PC-3 (cell line): ENCODE measurements at places on chromosomes 7 and 10. TPM values are rescaled to one million over a fixed set of nuclear protein-coding genes. Genes with fewer than 3 reads are reported as not detected.

Gene MLXIPL
- total RNA-seq = 4.7 and 6.9 TPM in 2 replicates

Gene AKR1B15
- total RNA-seq = 0.29 and 0.40 TPM in 2 replicates

DNA sequence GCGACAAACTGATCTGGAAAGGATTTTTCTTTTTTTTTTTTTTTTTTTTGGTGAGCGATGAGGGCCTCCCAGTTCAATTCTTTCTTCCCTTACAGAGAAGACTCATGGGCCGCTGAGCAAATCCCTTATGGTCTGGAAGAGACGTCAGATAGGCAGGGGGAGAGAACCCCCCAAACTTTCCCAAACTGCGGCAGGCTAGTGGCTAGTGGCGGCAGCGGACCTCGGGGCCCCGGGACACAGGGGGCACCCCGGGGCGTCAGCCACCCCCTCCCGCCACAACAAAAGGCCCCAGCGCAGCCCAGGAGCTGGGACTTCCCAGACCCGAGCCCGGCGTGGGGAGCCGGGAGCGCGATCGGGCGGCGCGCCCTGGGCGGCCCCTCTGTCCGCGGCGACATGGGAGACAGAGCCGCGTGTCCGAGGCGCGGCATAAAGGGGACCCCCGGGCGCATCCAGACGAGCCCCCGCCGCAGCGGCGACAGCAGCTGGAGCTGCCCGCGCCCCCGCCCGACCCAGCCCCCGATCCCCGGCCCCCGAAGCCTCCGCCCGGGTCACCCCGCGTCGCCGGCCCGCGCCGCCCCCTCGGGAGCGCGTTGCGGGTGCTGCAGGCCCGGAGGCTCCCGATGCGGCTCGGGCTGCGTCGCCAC lies 755 bp downstream of the FAM171A1 start:
- no peak for DNase-seq

DNA sequence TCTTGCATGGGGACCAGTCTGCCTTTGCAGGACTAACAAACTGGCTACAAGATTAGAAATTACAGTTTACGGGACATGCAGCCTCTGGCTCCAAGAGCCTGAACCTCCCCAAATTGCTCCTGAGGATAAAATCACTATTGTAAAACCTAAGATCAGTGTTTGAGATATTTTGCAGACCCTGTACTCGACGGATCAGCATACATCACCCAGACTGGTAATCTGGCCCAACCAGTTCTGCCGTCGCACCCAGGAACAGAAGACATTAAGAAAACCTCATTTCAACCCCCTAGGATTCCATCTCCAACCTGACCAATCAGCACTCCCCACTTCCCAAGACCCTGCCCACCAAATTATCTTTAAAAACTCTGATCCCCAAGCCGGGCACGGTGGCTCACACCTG lies 27.1 kb upstream of the DNMBP start:
- no peak for DNase-seq

Gene DYDC1
- not detected in 2 replicates for total RNA-seq

GRCh38 chr10:124722798-124723783 lies 21.1 kb downstream of the FAM53B start:
- DNase-seq = no peak

DNA sequence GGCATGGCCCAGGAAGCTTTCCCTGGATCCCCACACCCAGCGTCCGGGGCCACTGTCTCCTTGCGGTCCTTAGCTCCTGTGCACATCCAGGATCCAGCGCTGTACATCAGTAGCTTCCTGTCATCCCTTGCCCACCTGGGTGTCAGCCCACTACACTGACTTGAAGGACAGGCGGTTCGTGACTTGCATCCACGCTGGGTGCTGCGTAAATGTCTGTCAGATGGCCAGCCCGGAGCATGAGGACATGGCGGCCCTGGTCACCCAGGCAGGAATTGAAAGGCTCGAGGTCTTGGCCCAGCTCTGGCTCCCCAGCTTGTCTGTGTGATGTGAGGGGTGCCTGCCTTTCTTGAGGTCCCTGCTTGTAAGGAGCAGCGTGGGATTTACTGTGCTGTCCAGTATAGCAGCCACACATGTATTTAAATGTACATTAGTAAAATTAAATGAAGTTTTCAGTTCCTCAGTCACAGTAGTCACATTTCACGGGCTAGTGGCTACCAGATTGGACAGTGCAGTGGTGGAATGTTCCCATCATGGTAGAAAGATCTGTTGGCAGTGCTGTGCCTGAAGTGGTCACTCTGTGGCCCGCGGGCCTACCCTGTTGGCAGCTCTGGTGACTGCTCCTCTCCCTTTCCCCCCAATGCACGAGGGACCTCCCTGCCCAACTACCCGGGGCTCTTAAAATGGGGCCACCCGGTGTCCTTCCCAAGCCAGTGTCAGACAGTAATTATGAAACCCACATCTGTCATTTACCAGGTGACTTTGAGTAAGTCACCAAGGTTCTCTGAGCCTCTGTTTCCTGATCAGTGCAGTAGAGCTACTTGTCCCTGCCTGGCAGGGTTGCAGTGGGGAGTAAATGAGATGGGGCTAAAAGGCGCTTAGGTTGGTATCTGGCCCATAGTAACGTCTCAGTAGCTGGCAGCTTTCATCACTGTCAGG lies 97.8 kb upstream of the PPIF start:
- no peak for DNase-seq

DNA sequence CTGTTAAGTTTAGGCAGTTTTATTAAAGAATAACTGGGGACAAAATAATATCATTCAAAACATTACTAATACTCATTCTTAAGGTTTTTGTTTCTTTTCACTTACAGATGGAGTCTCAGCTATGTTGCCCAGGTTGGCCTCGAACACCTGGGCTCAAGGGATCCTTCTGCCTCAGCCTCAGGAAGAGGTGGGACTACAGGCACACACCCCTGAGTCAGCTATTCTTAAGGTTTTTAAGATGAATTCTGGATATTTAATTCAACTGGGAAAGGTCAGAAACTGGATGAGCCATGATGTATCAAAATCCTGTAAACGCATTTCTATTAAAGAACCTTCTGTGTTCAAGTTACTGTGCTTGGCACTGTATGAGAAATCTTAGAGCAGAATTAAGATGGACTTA lies 3.5 kb downstream of the OAT start:
- no peak for DNase-seq

Gene AOC1
- total RNA-seq = not detected in 2 replicates

Gene HPSE2
- 0.15 TPM in 1 of 2 replicates, not detected in the other for total RNA-seq

GRCh38 chr10:29098423-29098822 lies 190.4 kb upstream of the LYZL1 start:
- no peak for DNase-seq

GRCh38 chr7:149586646-149587645 lies 89.3 kb upstream of the ZNF746 start:
- no peak for DNase-seq

Gene ECHDC3
- not detected in 2 replicates for total RNA-seq

GRCh38 chr7:125573126-125573525 lies 643.5 kb upstream of the POT1 start:
- no peak for DNase-seq

DNA sequence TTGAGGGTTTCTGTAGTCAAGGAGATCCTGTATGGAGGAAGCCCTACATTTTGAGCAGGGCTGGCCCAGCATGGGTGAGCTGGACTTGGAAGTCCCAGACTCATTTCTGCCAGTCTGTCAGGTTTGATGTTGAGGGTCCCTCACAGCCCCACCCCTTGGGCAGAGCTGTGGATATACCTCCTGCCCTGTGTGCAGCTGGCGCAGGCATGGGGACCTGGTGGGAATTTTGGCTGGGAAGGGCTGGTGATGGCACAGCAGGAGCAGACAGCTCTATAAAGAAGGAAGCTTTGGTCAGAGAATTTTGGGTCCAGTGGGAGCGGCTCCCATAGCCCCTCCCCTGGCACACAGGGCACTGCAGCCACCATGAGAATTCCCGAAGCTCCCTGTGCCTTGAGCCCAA lies 482.6 kb downstream of the RPS24 start:
- DNase-seq = no peak

DNA sequence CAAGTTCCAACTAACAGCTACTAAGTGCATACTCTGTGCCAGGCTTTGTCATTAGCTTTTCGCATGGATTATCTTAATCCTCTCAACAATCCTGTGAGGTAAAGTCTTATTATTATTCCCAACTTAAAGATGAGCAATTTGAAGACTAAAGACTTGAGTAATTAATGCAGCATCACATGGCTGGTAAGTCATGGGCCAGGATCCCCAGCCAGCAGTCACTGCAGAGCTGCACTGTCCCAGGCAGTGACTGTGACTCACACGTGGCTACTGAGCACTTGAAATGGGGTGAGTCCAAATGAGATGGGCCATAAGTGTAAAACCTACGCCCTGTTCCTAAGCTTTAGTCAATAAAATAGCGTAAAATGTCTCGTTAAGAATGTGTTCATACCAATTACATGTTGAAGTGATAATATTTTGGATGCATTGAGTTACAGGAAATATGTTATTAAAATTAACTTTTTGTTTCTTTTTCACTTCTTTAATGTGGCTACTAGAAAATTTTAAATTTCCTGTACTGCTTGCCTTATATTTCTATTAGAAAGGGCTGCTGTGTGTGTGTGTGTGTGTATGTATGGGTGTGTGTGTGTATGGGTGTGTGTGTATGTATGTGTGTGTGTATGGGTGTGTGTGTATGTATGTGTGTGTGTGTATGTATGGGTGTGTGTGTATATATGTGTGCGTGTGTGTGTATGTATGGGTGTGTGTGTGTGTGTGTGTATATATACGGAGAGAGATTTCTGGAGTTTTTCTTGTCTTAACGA lies 756.3 kb downstream of the AUTS2 start:
- DNase-seq = no peak

Gene DPYSL4
- total RNA-seq = 10.2 and 10.9 TPM in 2 replicates

GRCh38 chr10:83274088-83274487 lies 865.2 kb upstream of the GHITM start:
- no peak for DNase-seq

DNA sequence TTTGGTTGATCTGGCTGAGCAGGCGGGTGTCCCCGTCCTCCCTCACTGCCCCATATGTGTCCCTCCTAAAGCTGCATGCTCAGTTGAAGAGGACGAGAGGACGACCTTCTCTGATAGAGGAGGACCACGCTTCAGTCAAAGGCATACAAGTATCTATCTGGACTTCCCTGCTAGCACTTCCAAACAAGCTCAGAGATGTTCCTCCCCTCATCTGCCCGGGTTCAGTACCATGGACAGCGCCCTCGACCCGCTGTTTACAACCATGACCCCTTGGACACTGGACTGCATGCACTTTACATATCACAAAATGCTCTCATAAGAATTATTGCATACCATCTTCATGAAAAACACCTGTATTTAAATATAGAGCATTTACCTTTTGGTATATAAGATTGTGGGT lies 26.9 kb upstream of the TRIM56 start:
- DNase-seq = peak; percentile 46

Gene MGAM2
- not detected in 2 replicates for total RNA-seq

- DNase-seq = no peak
Observed at GRCh38 chr10:132590094-132590751, 52.6 kb downstream of the INPP5A start.

- DNase-seq = no peak
Observed at GRCh38 chr10:51063166-51063565, 11.1 kb upstream of the PRKG1 start.

GRCh38 chr7:106625678-106626301 lies 35.2 kb downstream of the CCDC71L start:
- DNase-seq = no peak

GRCh38 chr7:30589111-30589510 lies 5.6 kb upstream of the GARS1 start:
- no peak for DNase-seq

- no peak for DNase-seq
Observed at GRCh38 chr7:65342723-65343629, 30.7 kb upstream of the ZNF92 start.

DNA sequence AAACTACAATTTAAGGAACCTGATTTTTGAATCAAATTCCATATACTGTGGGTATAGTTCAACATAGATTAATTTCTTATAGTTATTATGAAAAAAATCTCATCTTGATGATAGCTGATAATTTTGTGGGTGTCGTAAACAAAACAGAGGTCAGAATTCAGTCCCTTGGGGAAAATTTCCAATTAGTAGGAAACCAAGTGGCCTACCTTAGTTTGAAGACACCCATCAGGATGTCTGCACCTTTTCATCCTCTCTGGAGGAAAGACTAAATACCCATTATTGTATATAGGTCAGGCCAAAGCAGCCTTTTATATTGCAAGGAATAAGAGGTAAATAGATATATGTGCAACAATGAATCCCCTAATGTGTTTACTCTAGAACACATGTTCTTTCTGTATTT lies 6.4 kb downstream of the IKZF1 start:
- DNase-seq = no peak
